NCI-H1436 (cell line): ENCODE measurements at places on chromosomes 13 and 19.

DNA sequence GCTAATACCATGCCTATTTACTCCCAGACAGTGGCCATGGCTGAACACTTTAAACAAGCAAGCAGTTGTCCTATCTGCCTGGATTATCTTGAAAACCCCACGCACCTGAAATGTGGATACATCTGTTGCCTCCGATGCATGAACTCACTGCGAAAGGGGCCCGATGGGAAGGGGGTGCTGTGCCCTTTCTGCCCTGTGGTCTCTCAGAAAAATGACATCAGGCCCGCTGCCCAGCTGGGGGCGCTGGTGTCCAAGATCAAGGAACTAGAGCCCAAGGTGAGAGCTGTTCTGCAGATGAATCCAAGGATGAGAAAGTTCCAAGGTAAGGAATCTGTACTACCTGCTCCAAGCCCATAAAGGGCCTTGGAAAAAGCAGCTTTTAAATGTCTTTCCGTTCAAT is 8.6 kb downstream of the RFPL4AL1 start:
- no peak for DNase-seq

- no peak for DNase-seq
Observed at GRCh38 chr19:29574510-29574909, 31.6 kb upstream of the POP4 start.

- no peak for DNase-seq
Observed at GRCh38 chr13:110047496-110047895, 259.5 kb downstream of the COL4A1 start.

- DNase-seq = no peak
Observed at GRCh38 chr13:64305246-64305645, 2889.6 kb upstream of the PCDH20 start.

- no peak for DNase-seq
Observed at GRCh38 chr19:31316201-31316951, 32.9 kb downstream of the TSHZ3 start.

DNA sequence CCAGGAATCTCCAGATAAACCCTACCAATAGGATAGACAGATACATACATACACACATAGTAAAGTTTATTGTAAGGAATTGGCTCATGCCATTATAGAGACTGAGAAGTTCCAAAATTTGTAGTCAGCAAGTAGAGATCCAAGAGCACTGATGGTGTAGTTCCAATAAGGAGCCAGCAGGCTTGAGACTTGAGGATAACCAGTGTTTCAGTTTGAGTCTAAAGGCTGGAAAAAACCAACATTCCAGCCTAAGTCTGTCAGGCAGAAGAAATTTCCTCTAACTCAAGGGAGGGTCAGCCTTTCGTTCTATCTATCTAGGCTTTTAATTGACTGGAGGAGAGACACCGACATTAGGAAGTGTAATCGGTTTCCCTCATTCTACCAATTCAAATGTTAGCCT is 110.2 kb upstream of the TSHZ3 start:
- DNase-seq = no peak

DNA sequence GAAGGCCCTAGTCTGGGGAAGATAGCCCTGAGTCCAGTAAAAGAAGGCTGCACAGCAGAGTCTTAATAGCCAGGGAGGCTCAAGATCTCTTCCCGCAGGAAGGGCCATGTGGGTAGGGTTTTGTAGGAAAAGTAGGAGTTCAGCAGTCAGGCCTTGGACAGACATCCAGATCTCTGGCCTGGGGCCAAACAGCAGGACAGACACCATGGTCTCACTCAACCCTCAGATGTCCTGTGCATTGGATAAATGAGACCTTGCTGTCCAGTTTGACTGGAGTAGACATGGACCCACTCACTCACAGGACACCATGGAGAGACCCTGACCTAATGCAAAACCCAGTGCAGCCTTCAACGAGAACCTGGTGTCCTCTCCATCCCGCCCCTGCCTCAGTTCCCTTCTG is 3.9 kb downstream of the OCEL1 start:
- no peak for DNase-seq

- DNase-seq = no peak
Observed at GRCh38 chr13:100493418-100493817, 95.2 kb downstream of the GGACT start.

- DNase-seq = no peak
Observed at GRCh38 chr13:50735071-50735470, 108.4 kb downstream of the DLEU7 start.

DNA sequence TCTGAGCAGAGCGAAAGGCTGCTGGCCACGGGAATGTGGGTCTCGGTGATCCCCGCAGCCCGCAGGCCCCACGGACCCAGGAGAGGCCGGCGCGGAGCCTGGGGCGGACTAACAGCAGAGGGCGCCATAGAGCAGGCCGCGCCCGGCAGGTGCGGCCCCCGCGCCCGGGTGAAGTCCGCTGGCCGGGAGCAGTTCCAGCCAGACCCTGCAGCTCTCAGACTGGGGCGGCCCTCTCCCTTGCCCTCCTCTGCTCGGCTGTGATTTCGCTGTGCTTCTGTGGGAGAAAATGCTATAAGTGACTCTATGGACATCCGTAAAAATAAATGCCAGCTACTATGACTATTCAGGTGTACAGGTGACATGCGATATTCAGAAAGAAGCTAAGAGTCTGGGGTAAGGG is 37.7 kb downstream of the GSX1 start:
- peak; percentile 6 for DNase-seq

DNA sequence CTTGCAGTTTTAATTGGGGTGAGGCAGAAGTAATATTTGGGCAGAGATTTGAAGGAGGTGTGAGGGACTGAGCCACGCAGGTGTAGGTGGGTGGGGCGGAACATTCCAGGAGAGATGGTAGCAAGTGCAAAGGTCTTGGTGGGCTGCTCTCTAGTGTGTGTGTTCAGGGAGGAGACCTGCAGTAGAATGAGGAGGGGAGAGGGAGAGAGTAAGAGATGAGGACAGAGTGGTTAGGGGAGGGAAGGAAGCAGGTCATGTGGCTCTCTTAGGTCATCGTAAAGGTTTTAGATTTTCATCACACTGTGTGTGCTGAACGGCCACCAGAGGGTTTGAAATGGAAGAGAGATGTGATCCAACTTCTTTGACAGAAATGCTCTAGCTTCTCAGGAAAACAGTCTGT is 33.5 kb downstream of the WASF3 start:
- no peak for DNase-seq

GRCh38 chr13:98549728-98550317 is 27.1 kb downstream of the STK24 start:
- DNase-seq = no peak

DNA sequence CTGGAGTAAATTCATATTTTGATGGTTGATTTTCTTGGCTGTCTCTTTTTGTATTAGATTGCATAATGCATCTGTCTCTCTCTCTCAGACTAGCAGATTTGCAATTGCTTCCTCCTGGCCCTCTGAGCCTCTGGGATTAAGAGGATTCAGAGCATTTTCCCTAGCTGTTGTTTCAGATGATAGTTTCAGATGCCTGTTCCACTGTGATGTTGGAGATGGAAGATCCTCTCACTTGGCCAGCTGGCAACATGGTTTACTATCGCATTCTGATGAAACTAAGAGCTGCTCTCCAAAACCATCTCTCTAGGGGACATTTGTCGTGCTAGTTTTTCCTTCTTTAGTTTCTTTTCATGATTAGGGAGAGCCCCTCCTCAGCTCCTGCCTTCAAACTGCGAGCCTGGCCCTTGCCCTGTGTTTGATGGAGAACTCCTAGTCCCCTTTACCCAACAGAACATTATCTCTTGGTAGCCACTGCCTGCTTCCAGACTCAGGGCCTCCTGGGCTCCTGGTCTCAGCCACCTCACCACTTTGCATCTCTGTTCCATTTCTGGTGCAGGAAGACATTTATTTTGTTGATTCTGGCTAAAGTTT is 244.6 kb downstream of the B3GLCT start:
- DNase-seq = no peak

GRCh38 chr13:26881154-26881553 is 120.6 kb upstream of the GPR12 start:
- DNase-seq = no peak

- DNase-seq = no peak
Observed at GRCh38 chr19:6800991-6801484, 28.5 kb downstream of the VAV1 start.

DNA sequence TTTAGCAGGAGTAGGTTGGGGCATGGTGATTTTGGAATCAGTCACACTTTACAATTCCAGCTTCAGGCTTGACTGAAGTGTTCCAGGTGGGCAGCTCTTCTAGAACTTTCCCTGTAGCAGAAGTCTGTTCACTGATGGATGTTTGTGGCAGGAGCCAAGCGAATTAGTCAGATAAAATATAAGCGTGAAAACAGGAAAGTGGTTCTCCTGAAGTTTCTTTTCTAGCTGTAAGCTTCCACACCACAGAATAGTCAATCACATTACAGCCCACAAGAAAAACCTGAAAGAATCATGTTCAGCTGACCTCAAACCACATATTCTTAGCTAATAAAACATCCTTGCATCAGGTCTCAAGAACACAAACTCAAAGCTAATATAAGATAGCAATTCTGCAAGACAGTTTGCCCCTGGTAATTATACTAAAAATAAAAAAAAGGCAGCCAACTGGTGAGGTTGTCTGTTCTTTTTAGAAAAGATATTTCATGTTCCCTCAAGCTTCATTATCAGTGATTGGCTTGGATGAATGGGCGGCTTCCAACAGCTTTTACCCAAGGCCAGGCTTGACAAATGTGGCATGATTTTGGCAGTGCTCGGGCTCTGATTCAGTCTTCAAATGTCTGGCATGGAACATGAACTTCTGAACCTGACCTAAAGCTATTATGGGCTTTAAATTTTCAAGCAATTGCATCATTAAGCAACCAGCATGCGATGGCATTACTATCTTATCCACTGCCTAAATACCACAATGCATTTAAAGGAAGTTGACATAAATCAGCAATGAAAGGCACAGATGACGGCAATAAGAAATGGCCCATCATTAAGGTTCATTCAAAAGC is 136.8 kb downstream of the DCLK1 start:
- no peak for DNase-seq

GRCh38 chr19:48428670-48429069 is 17.1 kb upstream of the GRWD1 start:
- DNase-seq = no peak

DNA sequence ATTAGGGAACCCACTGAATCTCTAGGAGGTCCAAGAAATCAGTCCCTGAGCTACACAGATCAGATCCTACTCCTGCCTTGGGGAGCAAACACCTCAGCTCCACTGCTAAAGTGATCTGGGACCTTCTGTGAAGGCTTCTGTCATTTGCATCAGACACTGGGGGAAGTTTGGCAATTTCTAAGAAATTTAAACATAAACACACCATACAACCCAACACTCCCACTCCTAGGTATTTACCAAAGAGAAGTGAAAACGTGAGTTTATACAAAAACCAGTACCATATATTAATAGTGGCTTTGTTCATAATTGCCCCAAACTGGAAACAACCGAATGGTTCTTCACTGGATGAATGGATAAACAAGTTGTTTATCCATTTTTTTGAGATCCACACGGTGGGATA is 7.3 kb upstream of the TYROBP start:
- DNase-seq = no peak

- no peak for DNase-seq
Observed at GRCh38 chr19:6424195-6424938, at the start of gene KHSRP. KHSRP (minus strand) TSS chr19:6424811; CDS start chr19:6424701, 110 bp downstream.

DNA sequence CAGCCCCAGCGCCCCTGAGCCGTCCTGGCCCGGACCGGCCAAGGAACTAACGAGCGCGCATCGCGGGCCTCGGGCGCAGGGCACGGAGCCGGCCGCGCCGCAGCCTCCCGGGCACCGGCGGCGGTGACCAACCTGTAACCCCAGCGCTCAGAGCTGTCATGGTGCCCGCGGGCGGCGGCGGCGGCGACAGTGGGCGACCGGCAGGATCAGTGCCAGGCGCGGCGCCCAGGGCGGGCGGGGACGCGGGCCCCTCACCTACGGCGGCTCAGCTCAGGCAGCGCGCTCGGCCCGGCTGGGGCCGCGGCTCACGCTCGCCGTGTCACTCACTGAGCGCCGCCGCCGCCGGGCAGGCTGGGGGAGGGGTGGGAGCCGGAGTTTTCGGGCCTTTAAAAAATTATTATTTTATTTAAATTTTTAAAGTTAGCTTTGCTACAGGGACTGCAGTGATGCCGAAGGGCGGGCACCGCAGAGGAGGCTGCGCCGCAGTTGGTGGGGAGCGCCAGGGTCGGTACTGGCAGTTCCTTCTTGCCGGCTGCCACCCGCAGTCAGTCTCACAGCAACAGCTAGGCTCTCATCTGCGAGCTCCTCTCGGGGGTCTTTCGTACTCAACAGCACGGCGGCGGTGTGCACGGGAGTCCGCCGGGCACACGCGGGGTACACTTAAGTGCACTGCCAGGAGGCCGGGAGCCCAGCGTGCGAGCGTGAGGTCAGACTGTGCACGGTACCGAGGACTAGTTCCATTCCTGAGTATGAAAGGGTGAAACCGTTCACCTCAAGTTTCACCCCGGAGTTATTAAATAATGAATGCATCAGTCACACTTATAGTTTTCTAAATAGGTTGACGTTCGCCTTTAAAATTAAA is at the start of gene NALCN:
NALCN (minus strand) TSS at position 328 of the 862 bp plus-strand sequence. CDS start 17,382 bp downstream, outside the sequence.
- peak; percentile 15 for DNase-seq

DNA sequence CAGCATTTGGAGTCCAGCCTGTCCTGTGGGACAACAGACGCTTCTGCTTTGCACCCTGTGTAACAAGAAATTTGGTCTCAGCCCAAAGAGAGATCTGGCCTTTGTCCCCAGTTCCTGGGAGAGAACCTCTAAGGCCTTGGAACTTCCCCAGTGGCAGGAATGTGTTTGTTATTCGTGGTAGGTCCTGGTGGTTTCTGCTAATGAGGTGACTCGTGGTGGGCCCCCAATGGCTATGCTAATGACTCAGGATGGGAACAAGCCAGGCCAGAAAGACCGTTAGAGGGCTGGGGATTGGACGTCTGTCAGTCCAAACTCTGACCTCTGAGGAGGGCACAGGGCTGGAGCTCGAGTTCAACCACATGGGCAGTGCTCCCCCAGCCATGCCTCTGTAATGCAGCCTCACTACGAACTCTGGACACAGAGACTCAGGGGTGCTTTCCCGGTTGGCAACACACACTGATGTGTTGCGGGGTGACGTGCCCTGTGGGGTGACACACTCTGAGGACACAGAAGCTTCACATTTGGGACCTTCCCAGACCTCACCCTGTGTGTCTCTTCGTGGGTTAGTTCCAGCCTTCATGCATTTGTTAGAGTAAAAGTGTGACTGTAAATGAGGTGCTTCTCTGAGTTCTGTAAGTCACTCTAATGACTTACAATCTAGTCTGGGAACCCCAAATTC is 38.9 kb downstream of the TEX29 start:
- no peak for DNase-seq

DNA sequence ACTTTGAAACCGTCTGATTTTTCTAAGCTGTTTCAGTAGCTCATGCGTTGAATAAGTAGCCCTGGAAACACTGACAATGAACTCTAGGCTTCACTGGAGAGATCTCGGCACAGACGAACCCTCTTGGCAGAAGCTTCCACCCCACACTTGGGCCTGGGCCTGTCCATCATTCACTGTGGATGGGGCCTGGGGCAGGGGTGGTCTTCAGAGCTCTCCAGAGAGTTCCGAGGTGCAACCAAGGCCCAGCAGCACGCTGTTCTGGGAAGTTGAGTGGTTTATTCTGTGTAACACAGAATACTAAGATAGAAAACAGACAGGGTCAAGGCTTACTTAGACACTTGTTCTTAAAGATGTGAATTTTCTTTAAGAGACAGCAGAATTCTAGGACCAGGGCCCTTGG is 21.9 kb downstream of the NAXD start:
- no peak for DNase-seq

- DNase-seq = no peak
Observed at GRCh38 chr19:29107831-29108230, 105.1 kb downstream of the UQCRFS1 start.
